ENCODE measurements at places on chromosomes 11 and 22.
A peak's percentile ranks its signal among the peaks of the same experiment; 100 is the strongest.

DNA sequence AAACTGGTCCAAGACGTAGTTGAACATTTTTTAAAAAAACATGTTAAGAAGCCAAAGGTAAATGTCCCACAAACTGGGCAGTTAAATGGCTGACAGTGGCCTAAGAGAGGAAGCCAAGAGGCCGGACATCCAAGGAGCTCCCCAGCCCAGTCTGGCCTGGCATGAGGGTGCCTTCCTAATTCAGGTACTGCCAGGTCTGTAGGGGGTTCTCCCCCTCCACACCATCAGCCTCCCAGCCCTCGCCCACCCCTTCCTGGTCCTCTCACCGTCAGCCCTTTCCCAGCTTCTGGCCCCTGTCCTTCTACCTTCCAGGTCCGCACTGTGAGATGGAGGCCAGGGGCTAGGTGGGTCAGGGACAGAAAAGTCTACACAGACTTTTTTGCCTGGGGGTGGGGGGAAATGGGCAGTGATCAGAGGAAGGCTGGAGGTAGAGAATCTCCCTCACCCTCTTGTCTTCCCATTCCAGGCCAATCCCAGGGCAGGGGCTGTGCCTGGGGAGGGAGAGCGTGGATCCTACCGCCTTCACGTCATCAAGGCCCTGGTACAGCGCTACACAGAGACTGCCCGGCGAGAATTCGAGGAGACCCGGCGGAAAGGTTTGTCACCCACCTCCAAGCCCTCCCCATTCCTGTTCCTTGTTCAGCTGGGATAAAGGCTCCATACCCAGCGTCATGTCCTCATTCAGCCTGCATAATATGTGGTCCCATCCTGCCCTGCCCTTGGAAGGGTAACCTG is 6.0 kb downstream of the ART5 start:
- no peak for DNase-seq

- no peak for DNase-seq
These were observed 28.8 kb downstream of the ZNF70 start for GRCh38 chr22:23722160-23722559.

DNA sequence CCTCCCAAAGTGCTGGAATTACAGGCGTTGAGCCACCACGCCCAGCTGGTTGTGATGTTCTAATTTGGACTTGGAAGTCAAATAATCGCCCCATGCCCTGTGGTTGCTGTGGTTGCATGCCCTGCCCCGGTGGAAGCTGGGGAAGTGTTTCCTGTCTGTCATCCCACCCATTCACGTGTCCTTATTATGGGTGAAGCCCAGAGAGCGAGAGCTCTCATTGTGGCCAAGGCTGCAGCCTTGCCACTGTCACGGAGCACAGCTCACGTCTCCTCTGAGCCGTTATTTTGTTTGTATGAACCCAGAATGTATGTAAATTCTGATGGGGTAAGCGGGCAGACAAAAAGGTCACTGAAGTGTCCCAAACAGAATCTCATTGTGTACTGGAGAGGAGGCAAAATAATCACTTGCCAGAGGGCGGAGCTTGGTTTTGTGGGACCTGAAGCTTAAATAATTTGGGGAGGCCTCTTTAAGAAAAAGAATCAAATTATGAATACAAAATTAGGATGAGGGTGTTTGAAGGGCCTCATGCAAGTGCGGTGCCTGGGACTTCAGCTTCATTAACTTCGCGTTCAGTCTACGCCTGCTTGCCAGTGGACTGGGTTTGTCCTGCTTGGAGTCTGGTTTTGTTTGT is 25.8 kb upstream of the TREH start:
- peak; percentile 66 for DNase-seq

DNA sequence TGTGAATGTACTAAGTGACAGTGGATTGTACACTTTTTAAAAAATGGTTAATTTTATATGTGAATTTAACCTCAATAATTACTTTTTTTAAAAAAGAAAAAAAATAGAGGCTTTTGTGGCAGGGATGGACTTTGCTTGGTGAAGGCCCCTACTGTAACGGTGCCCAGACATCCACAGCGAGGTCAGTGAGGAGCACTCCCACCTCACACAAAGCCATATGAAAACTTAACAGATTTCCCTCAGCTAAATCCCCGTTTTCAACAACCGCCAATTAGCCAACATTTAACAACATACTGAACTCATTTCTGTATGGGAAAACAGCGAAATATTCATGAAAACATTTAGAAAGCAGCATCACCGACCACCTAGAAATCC is 642 bp upstream of the C11orf58 start:
- no peak for DNase-seq

DNA sequence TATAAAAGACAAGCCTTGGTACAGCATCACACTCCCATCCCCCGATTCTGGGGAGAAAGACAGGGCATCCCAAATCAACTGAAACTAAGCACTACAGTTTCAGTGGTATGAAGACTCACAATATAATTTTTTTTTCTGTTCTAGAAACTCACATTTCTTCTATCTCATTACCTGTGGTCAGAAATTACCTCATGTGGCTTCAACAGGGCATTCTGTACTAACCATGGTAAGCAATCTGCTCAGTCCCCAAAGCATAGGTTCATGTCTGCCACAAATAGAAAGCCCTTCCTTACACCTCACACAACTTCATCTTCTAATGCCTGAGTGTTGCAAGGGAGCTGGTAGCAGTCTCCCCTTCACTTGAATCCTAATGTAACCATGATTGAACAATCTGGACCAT is 147.4 kb upstream of the POU2AF2 start:
- no peak for DNase-seq

DNA sequence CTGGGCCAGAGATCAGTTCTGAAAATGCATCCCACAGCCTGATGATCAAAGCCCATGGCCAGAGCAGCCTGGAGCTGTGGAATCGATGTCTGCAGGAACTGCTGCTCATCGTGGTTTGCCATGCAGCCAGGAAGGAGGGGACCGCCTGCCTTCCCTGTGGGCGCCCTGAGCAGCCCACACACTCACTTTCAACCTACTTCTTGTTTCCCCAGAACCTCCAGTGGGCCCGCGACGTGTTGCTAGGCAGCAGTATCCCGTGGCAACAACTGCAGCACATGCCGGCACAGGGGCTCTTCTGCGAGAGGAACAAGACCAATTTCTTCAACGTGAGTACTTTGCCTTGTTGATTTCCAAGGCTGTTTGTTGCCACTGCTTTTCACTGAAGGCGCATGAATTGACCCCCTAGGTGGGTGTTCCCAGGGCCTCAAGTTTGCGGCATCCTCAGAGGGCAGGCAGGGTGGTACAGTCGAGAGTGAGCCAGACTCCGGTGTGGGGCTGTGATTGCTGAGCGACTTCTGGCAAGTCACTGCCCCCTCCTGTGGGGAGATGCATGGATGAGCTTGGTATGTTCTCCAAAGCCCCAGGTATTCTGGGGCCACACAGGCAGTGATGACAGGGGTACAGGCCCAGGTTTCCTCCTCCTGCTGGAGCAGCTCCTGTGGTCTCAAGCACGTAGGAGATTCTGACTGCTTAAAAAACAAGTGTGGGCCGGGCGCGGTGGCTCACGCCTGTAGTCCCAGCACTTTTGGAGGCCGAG is 47.0 kb upstream of the SUSD2 start:
- DNase-seq = no peak

DNA sequence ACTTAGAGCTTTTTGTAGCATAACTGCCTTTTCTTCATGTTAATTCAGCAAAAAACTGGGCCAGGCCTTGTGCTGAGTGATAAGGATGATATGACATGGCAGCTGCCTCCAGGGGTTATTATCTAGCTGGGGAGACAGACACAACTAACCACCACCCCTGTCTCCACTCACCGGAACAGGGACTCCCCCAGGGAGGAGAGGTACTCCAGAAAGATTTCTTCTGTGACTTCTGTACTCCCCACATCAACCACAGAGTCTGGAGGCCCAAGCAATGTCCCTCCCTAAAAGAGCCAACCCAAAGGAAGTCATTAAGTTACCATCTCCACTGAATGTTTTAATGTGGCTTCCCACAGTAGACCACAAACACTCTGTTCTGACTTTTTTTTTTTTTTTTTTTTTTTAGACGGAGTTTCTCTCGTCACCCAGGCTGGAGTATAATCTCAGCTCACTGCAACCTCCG is 14.3 kb upstream of the PMM1 start:
- peak; percentile 39 for DNase-seq

DNA sequence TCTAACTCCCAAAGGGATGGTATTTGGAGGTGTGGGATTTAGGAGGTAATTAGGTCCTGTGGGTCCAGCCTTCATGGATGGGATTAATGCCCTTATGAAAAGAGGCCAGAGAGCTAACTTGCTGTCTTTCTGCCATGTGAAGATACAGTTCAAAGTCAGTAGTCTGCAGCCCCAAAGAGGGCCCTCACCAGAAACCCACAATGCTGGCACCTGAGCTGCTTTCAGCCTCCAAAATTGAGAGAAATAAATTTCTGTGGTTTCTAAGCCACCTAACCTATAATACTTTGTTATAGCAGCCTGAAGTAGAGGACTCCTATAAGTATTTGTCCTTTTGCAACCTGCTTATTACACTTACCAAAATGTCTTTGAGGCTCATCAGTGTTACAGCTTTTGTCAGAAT is 16.2 kb downstream of the ATM start:
- no peak for DNase-seq

DNA sequence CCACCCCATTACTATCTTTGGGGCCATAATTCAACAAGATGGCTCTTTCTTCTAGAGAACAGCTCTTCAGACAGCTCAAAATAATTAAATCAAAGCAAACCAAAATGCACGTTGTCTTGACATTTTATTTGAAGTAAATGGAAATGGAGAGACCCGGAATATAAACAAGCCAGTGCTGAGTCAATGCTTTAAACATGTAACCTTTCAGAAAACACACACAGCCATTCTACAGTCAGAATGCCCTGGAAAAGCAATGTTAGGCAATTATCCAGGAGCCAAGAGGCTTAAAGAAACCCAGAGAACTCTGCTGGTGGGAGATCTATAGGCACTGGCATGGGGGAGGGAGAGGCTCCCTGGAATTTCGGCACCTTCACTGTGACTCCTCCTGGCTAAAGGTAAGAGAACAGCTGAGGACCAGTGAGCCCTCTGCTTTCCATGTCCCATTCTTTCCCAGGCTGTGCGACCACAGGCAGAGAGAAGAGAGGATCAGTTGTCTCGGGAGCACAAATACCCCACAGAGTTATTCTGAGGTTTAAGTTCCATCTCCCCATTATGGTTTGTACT is 254.0 kb upstream of the CCDC90B start:
- DNase-seq = peak; percentile 7

GRCh38 chr22:33918676-33919365 is 1.5 kb downstream of the LARGE1 start:
- DNase-seq = no peak

DNA sequence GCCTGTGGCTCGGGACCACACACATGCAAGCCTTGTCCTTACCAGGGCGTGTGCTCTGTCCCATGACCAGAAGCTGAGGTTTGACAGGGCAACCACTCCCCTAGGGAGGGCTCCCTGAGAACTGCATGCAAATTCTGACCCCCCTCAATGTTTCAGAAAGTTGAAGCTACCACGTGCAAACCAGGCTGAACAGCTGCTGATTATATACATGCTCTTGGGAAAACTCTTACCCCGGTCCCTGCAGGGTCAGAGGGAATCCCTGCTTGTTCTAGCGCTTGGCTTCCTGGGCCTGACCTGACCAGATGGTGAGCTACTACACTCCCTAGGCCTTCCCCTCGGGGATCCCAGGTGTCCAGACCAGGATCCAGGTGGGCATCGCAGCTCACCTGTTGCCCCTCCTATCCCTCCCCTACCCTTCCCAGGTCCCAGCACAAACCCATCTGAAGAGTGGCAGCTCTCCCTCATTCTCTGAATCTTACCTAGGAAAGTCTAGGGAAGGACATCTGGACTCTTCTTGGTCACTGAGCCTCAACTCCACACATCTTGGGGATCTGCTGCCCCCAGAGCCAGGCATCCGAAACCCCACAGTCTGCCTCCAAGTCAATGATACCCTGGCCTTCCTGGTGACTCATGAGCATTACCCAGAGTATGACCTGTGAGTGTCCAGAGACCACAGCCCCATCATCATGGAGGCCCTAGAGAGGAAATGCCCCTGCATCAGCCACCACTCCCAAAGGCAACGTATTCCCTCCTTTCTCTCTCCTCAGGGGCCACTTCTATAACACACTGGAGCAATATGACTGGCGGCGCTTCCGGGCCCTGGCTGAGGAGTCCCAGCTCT is 61.5 kb downstream of the BTG4 start:
- DNase-seq = no peak

DNA sequence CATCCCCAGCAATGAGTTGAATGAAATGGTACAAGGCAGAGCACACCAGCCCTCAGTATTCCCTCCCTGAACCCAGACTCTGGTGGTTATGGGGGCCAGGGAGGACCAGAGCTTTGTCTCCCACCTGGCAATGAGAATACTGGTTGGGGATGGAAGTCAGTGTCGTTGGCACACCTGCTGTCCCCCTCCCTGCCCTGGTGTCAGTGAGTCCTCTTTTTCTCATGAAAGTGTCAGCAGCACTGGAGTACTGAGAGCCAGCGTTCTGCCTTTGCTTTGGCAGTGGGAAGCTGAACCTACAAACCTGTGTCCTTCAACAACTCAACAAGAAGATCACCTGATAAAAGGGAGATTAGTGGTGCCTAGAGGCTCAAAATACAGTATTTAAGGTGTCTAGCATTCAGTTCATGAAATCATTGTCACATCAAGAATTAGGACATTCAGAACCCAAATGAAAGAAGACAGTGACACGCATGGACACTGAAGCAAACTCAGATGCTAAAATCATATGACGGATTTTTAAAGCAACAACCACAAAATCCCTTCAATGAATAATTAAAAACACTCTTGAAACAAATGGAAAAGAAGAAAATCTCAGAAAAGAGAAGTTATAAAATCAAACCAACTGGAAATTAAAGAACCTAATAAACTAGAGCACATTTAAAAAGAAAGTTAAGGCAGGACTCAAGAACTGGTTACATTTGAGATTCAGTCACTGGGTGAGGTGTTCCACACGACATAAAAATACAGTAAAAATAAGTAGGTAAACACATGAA is 77.5 kb upstream of the VPREB1 start:
- DNase-seq = no peak

GRCh38 chr22:20522134-20523004 is 15.0 kb downstream of the MED15 start:
- no peak for DNase-seq

GRCh38 chr11:29336727-29337575 is 679.9 kb downstream of the KCNA4 start:
- DNase-seq = peak; percentile 11

- DNase-seq = no peak
These were observed 7.5 kb upstream of the RAG2 start for GRCh38 chr11:36605221-36606216.

- no peak for DNase-seq
These were observed 5.6 kb downstream of the CSTPP1 start for GRCh38 chr11:46942172-46942571.

- DNase-seq = no peak
These were observed 25.7 kb downstream of the USP28 start for GRCh38 chr11:113849713-113850112.

DNA sequence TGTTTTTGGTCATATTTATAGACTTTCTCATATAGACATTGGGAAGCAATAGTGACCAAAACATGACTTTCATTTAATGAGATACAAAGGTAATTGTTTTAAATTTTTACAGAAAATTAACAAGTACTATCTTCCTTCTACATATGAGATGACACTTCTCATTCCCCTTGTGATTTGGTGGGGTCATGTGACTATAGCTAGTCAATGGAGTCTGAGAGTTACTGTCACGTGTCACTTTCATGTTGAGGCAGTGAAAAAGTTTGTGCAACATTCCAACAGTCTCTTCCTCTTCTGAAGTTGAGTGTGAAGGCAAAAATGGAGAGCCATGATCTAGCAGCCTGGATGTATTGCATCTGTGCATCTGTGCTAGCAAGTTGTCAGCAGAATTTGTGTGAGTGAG is 618.3 kb upstream of the LRRC4C start:
- DNase-seq = no peak

Measured in H4 (cell line).